ENCODE measurements at places on chromosomes 16 and 17.
A peak's percentile ranks its signal among the peaks of the same experiment; 100 is the strongest.

GRCh38 chr16:50066482-50067289 lies 916 bp downstream of the HEATR3 start:
- DNase-seq = no peak

DNA sequence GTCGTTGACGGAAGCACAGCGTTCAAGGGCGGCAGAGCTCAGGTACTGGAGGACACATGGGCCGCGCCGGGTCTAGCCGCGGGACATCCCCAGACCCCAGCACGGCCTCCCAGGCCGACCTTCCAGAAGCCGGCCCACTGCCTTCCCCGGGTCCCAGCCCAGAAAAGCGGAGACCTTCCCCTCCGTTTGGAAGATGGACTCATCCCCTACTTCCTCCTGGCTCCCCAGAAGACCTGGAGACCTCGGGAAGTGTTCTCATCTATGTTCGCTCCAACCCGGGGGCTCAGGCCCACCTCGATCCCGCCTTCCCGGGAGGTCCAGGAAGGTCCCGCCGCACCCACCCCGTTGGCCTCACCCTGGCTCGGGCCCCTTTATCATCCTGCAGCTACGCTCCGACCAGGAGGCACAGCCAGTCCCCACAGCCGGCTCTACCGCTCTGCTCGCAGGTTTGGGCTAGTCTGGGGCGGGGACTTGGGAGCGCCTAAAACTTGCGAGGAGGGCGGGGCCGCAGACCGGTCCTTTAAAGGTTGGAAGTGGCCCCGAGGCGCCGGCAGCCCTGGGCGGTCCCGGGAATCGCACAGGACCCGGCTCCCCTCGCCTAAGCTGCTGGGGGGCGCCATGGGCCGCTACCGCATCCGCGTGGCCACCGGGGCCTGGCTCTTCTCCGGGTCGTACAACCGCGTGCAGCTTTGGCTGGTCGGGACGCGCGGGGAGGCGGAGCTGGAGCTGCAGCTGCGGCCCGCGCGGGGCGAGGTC lies at the start of gene ALOX12:
ALOX12 (plus strand) TSS at position 550 of the 756 bp plus-strand sequence; CDS start at position 619, 69 bp downstream.
- no peak for DNase-seq

- peak; percentile 90 for DNase-seq
Observed at GRCh38 chr17:48611681-48612455, 1.1 kb upstream of the HOXB7 start.

GRCh38 chr17:29070781-29071180 lies 27.8 kb downstream of the PIPOX start:
- DNase-seq = no peak

DNA sequence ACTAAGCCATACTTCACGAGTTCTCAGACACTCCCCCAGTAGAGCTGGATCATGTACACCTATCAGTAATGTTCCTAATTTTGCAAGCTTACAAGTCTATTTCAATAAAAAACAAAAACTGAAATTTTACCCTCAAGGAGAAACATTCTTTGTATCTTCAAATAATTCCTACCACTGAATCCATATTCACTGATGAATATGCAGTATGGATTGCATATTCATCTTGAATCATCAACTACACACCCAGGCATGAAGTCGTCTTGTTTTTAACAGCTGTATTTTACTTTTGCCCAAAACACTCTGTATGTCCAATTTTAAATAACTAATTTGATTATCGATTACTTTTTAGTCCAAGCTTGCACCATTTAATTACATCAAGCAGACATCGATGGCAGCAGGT lies 31.8 kb downstream of the ZDHHC7 start:
- no peak for DNase-seq

GRCh38 chr17:48738803-48739526 lies 10.4 kb upstream of the HOXB13 start:
- DNase-seq = no peak

DNA sequence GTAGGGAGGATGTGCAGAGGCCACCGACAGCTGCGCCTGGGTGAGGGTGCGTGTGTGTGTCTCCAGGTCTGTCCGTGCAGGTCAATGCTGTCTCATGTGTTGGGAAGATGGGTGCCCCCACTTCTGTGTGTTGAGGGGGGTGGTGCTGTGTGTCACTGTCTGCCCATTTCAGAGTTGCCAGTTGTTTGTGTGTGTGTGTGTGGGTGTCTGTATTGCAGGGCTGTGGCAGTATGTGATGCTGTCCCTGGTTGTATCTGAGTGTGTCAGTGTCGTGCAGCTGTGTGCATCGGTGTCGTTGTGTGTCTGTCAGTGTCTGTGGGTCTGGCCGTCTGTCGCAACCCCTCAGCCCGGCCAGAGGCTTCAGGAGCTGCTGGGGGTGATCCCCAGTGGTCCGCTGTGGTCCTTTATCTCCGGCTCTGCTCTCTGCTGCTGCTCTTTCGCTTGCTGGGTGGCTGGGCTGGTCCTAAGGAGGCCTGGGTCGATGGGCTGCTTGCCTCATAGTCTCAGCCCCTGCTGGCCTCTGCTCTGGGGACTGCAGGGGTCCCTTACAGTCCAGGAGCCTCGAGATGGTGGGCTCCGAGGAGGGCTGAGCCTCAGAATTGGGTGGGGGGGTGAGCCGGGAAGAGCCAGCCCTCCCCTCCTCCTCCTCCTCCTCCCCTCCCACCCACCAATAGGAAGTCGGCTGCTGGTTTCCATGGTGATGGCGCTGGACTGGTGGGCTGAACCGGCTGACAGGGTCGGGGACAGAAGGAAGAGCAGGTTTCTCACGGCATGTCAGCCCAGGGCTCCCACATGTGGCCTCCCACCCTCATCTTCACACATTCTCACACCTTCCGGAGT lies at the start of gene TSPOAP1:
TSPOAP1 (minus strand) TSS at position 601 of the 840 bp plus-strand sequence. CDS start 875 bp downstream, outside the sequence.
- DNase-seq = no peak

GRCh38 chr17:81551458-81552243 lies 502 bp downstream of the FAAP100 start:
- no peak for DNase-seq

DNA sequence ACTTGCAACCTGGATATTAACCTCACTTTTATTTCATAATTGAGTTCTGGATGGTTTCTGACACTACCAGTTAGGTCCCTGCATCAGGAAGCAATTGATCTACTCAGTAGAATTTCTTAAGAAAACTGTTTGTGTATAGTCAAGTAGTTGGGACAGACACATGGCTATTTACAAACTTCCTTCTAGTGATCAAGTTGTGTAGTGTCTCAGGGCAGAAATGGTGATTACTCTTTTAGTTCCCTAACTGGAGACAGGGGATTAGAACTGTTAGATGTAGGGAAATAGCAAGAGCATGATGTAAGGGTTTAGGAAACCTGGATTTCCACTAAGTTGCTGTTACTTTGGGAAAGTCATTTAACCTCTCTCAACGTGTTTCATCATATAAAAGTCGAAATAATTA lies 30.4 kb downstream of the TMEM100 start:
- no peak for DNase-seq

- DNase-seq = no peak
Observed at GRCh38 chr17:18327093-18327492, 12.0 kb downstream of the SMCR8 start.

DNA sequence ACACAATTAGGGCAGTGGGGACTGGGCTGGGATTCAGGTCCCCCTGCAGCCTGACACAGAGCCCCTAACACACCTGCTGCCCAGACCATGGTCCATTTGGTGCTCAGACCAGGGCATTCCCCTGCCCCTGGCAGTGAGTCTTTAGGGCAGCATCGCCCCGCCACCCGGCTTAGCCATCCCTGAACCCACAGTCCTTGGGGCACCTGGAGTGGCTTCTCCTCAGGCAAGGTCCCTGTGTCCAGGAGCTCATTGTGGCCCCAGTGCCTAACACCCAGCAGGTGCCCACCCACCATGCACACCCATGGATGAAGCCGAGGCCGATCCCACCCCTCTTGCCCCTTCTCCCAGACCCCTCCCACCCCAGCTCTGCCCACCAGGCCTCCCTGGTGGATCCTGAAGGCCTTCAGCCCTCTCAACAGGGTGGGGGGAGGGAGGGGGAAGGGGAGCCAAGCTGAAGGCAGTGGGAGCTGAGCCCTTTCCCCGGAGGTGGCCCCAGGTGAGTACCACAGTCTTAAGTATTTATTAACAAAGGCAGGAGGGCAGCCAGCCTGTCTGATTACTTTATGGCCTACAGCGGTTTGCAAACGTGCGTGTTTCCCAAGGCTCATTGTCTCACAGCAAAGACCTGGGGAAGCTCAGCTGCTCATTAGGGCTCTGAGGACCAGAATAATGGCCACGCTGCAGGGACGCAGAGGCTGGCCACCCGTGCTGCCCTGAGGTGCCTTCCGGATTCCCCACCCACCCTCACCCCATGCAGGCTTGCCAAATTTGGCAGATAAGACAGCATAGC lies 38.5 kb downstream of the RBFOX3 start:
- no peak for DNase-seq

DNA sequence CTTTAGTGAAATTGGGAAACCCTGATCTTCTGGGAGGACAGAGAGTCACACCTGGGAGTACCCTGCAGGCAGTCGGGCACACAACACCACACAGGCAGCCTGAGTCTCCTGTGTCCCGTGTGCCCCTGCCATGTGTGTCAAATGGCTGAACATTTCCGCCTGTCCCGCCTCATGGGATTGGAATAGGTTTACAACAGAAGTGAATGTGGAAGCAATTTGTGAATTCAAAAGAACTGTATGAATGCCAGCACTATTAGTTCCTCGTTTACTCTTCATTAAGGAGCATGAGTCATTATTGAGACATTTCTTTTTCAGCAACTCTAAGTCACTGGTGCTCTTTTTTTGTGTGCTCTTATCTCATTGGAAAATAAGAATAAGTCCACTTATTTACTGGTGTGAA lies 226.5 kb downstream of the PMP22 start:
- DNase-seq = no peak

- DNase-seq = peak; percentile 3
Observed at GRCh38 chr17:58377093-58377601, 25.1 kb upstream of the SUPT4H1 start.

GRCh38 chr16:11145173-11145818 lies 110.7 kb downstream of the SOCS1 start:
- no peak for DNase-seq

GRCh38 chr16:19549673-19550072 lies 5.8 kb upstream of the VPS35L start:
- no peak for DNase-seq

- DNase-seq = no peak
Observed at GRCh38 chr16:35252356-35252936, 1793.0 kb downstream of the TP53TG3F start.

- no peak for DNase-seq
Observed at GRCh38 chr16:379961-380761, 1.6 kb downstream of the PGAP6 start.
